ENCODE measurements at places on chromosomes 13 and 19.

DNA sequence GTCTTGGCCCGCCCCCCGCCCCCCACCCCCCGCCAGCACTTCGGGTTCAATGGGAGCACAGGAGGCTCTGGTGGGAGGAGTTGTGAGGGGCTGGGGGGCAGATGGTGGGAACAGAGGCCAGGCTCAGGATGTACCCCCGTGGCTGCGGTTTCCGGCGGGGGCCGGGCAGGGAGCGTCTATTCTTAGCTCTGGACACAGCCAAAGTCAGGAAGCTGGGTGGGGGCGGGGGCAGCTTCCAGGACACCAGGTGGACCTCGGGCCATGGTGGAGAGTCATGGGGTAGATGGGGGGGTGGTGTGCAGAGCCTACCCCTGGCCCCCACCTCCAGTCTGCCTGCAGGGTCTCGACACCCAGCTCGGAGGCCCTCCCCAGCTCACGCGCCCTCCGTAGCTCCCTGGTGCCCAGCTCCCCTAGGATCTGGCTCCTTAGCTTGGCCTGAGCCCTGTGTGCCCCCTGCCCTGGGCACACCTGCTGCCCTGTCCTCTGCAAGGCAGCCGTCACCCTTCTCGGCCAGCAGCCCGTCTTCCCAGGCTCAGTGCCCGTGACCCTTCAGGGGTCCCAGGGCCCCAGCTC, 2.2 kb upstream of the TBXA2R start:
- DNase-seq = no peak

- no peak for DNase-seq
These were observed 27.8 kb downstream of the ARID3A start for GRCh38 chr19:953445-954271.

- DNase-seq = no peak
These were observed 147.7 kb upstream of the VSTM2B start for GRCh38 chr19:29378126-29378525.

DNA sequence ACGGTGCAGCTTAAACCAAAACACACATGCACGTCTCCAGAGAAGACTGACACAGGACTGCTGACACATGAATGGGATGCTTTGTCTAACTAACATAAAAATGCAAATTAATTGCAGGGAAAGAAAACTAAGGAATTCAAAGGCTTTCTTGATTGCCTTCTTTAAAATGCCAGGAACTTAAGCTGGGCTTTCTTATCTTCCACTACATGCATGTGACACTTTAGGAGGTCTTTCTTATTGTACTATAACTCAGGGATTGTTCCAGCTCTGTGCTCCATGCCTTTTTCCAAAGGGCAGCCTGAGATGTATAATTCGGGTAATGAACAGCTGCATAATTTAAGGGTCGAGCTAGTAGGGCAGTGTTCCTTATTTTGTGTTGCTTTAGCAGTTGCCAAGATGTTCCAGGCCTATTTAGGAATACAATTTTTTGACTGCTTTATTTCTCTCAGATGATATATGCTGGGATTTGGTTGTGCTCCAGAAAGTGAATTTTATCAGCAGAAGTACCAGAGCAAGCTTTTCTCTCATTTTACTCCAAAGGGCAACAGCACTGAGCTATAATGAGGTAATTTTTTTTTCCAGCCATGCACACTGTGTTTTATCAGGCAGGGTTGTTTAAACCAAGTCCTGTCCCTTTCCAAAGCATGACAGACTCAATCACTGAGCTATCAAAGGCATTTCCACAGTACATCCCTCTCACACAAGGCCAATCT, 885.2 kb downstream of the PCDH9 start:
- DNase-seq = no peak

DNA sequence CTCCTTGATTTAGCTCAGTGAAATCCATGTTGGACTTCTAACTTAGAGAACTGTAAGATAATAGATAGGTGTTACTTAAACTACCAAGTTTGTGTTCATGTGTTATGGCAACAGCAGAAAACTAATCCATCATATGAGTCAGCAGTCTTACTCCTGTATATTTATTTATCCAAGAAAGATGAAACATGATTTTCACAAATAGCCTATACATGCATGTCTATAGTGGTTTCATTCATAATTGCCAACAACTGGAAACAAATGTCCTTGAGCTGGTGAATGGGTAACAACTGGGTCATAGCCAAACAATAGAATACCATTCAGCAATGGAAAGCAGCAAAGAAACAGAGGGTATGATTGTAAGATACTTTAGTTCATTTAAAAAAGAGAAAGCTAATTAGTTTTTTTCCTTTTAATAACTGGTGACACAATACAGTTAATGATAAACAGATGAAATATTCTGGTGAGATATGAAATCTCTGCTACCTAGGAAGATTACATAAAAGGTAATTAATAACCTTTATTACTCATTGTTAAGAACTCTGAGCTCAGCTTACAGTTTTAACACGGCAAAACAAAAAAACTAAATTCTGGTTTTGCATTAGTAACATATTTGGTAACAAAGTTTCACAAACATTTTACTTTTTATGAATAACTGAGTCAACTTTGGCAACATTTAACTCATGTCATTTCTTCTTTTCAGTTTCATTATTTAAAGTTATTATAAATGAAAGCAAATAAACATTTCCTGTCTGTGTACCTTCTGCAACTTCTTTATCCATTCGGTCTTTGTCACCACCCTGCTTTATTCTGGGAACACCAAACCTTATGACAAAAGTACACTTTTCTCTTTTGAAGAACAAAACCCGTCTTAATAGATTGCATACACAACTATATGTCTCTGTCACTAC, 181.3 kb downstream of the LIG4 start:
- no peak for DNase-seq

DNA sequence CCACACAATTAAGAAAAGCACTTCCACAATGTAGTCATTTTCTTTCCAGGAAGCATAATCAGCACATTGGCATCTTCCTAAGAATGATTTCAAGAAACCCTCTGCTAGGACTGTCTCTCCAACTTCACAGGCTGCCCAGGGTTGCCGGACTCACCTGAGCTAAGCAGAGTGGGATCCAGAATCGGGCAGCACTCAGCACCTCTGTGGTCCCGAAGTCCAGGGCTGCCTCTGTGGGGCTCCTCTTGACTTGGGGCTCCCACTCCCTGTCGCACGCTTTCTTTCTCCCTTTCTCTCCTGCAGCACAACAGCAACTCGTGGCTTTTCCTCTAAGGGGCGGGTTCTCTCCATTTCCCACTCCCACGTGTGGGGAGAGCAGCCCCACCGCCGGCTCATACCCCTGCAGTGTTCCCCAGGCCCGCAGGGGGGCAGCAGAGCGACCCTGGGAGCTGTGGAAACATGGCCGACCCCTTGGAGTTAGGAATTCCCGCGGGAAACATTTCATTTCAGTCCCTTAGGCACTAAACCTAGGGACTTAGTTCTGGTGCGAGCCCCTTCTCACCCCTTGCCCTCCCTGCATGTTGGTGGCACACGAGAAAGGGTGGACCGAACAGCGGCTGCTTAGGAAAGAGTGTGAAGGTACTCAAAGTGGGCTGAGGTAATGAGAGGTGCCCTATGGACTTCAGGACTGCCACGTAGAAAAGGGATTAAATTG, at the start of gene TMEM272:
Gene TMEM272 (minus strand): TSS at position 316 of the 712 bp plus-strand sequence. CDS start 6,647 bp downstream, outside the sequence.
- DNase-seq = no peak

DNA sequence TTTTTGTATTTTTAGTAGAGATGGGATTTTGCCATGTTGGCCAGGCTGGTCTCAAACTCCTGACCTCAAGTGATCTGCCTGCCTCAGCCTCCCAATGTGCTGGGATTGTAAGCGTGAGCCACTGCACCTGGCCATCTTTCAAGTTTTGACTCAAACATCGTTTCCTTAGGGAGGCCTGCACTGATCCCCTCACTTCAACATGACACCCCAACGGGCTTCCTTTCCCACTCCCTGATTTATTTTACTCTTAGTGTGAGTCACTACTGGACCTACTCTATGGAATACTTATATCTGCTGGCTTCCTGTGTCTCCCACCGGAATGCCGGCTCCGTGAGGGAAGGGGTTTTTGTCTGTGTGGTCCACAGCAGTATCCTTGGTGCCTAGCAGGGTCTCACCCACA, 4.5 kb upstream of the ADAMTS10 start:
- no peak for DNase-seq

DNA sequence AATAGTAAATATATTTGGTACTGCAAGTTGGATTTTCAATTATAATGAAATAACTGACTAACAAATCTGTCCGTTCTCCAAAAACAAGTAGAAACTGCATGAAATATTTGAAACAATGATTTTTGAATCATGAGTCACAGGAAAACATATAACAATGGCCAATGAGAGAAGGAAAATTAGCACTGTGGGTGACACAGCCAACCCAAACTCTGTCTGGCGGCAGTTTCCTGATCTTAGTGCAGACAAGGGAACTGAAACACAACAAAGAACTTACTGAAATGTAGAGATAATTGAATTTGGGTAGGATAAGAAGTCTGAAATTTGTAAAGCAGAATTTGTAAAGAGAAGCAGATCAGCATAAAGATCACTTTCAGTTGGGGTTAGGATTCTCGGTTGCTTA, 2743.3 kb upstream of the PCDH20 start:
- no peak for DNase-seq

- DNase-seq = no peak
These were observed 58.0 kb upstream of the IRS2 start for GRCh38 chr13:109844396-109844795.

GRCh38 chr13:54301085-54301484, 1272.5 kb downstream of the OLFM4 start:
- DNase-seq = no peak

DNA sequence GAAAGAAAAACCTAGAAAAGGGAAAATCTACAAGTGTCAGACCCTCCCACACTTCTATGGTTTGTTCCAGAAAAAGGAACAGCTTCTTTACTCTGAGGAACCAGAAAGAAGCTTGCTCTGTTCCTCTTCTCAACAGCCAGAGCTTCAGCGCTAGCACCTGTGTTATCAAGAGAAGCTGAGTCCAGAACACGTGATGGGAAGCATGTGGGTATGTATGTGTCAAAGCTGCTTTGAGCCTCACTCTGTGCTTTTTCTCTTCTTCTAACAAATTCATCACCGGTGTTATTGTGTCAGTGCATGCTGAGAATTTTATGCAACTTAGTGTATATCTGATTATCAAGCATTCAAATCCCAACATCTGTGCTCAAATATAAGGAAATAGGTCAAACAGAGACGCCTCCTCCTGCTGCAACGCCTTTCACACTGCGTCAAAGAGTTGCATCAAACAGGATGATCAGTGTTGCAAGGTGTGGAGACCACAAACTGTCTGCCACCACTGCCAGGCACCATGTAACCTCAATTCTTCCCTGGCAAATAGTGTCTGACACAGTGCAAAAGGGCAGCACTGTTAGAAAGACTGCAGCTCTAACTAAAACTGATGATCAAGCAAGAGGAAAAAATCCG, 83.9 kb downstream of the LRRC63 start:
- DNase-seq = no peak

GRCh38 chr19:39390451-39390750, 505 bp downstream of the PAF1 start:
- DNase-seq = peak; percentile 58

GRCh38 chr19:15337202-15337601, 4.9 kb upstream of the BRD4 start:
- DNase-seq = no peak

DNA sequence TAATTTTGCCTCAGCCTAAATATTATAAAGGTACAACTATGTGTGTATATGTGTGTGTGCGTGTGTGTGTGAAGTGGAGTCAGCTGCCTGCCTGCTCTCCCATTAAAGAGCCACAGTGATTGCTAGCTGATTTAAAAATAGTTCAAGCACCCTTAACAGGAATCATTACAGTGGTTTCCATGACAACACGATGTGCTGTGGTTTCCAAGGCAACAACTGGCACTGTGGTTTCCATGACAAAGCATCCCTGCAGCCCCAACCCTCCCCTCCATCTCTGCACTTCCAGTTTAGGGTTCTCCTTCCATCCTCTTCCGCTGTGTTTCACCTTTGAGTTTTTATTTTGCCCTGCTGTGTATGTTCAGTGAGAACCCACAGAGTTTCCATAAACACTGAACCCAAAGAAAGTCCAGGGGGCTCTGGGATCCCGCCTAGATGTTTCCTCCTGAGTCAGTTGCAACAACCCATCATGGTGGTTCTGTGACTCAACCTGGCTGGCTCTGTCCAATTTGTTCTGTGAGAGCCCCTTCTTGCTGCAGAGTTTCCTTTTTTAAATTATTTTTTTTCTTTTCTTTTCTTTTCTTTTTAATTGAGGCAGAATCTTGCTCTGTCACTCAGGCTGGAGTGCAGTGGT, 7.1 kb upstream of the PNMA8A start:
- no peak for DNase-seq

- DNase-seq = no peak
These were observed 19.0 kb downstream of the EPS8L1 start for GRCh38 chr19:55094456-55095259.

DNA sequence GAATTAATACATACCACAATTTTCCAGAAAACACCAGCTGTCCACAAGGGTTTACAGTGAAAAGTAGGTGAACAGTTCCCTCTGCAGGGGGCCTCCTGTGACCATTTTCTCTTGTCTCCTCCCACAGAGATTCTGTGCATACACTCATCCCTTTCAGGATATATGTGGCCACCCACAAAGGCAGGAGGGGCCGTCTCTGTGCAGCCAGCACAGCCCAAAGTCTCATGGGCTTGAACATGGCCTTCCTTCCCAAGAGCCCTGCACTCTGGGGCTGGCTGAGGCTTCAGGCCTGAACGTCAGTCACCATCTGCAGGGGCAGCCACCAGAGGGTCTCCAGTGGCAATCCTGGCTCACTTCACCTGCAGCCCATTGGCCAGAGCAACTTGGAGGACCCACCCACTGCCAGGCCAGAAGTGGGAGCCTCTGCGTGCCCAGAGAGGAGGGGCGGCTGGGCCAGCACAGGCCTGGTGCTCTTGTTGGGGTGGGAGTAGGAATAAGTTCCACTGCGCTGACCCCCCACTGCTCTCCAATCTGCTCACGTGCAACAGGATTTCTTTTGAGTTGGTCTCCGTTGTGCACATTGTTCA, 25.1 kb downstream of the TMEM161A start:
- no peak for DNase-seq

DNA sequence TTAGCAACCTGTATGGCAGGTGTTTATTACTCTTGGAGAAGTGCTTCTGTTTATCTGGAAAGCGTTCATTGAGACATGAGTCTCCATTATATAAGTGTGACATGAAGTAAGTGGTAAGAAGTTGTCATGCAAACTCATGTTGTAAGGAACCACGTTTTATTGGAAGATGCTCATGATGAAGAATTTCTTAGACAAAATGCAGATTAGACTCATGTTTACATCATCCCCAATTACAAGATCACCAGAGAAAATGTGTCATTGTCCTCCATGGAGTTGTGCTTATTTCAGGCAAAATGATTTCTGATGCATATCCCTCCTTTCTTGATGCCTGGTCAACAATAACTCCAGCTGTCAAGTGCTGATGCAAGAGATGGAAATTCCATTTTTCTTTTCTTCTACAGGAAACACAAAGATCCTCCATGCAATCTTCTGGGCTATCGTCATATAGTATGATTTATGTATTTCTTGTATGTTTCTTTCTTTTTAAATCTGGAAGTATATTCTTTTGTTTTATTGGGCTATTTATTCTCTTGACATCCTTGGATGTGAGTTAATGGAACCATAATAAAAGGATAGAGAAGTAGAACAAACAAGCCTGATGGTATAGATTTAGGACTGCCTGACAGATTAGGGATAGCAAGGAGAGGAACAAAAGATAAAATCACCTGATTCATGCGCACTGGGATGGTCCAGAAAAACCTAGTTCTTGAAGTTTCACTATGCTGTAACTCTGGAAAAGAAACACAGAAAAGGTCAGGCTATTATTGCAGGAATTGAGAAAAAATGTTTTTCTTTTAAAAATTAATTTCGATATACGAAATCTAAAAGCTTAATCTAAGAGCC, 50.7 kb upstream of the DIAPH3 start:
- no peak for DNase-seq

Measured in stimulated activated CD4-positive, alpha-beta T cell treated with anti-CD3 and anti-CD28 coated beads, Interleukin-1b, Interleukin-23, amount 100 ng/mL, for 1 hour (primary cell).